ENCODE measurements at places on chromosomes 7 and 10.

DNA sequence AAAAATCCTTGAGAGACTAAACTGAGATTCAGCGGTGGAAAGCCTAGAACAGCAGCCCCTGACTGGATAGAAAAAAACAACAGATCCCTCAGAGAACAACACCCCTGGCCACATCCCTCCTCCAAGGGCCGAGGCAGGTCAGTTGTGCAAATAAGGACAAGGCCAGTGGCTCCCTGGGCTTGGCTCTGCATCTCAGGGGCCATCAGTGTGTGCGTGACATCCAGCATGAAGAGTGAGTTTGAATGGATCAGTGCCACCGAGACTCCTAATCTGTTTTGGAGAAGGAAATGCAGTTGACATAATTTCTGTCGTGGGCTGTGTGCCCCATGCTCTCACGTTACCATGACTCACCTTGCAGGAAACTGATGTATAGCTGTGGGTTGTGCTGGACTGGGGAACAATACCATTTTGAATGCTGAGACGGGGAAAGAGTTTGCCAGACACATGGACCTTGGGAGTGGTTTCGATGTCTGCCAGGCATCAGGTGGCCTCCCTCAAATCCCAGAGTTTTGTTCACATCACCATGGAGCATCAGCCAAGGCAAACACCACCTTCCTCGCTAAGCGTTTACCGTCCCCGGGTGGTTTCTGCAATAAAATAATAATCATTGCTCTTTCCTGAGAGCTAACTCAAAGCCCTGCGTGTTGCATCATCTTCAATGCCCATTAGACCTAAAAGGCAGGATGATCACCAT, 153.2 kb upstream of the FZD8 start:
- DNase-seq: no peak

GRCh38 chr10:127148066-127148932, 48.1 kb downstream of the INSYN2A start:
- DNase-seq: no peak

DNA sequence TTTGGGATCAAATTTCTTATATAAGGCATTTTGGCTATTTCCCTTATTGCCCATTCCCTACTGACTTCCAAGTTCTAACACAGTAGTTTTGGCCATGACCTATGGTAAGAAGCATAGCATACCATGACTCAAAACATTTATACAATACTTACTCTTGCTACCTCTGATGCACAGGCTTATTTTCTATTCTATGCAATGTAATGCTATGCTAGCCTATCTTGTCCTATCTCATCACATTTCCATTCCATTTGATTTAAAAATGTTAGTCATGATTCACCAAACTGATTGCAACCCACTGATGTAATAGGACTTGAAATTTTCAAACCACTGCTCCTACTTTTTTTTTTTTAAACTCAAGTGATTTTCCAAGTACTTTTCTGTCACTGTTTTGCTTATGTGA, 658.5 kb downstream of the TYW1 start:
- DNase-seq: no peak

- DNase-seq: no peak
Observed at GRCh38 chr7:45027774-45028114, 27.7 kb downstream of the CCM2 start.

DNA sequence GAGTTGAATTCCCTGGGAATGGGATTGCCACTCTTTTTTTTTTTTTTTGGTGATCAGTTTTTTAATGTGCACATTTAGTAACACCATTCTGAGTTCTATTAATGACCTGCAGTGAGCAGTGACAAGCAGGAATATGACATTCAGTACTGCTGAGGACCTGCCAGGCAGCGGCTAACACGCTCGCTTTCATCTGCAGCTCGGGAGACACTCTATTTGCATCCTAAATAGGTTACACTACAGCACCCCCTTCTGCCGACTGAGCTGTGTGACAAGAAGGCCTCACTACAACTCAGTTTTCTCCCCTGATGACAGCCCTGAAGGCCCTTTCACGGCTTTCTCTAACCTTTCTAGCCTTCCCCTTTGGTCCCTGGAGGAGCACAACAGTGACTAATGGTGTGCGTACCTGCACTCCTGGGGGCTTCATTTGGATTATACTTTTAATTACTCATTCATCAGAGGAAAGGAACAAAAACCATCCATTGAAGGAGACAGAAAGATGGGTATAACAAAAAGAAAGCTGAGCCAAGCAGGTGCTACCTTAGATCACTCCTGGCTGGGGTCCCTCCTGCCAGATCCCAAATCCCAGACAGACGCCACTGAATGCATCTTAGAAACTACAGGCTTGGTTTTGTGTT, 872.4 kb downstream of the LRMDA start:
- no peak for DNase-seq

DNA sequence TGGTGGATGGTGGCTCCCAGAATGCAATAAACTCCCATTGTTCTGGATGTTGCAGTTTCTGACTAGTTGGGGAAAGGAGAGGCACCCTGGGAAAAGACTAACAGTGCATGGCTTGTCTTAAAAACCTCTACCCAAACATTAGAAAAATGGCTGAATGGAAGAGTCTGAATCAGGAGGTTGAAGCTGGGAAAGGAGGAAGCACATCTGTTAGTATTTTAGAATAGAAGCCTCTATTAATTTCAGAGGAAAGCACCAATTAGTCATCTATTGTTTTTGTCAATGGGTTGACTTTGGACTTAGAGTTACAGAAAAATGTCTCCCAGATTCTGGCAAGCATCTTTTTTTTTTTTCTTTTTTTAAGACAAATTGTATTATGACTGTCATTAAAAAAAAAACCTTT, 56.1 kb upstream of the ELMO1 start:
- no peak for DNase-seq

- no peak for DNase-seq
Observed at GRCh38 chr7:2274666-2275065, 32.6 kb downstream of the NUDT1 start.

Measured in CD8-positive, alpha-beta memory T cell (primary cell).